ENCODE measurements at places on chromosomes 11 and 22. TPM values are rescaled to one million over a fixed set of nuclear protein-coding genes. Genes with fewer than 3 reads are reported as not detected.

GRCh38 chr11:108618529-108618928 lies 25.0 kb upstream of the EXPH5 start:
- DNase-seq, result no peak

- no peak for DNase-seq
These were observed 57.3 kb downstream of the BDNF start for GRCh38 chr11:27642954-27643353.

The APLNR gene
- 0.44 TPM for total RNA-seq

- no peak for DNase-seq
These were observed 4.1 kb upstream of the MUC6 start for GRCh38 chr11:1040428-1041148.

GRCh38 chr22:40029189-40029890 lies 34.6 kb downstream of the FAM83F start:
- DNase-seq, result no peak

DNA sequence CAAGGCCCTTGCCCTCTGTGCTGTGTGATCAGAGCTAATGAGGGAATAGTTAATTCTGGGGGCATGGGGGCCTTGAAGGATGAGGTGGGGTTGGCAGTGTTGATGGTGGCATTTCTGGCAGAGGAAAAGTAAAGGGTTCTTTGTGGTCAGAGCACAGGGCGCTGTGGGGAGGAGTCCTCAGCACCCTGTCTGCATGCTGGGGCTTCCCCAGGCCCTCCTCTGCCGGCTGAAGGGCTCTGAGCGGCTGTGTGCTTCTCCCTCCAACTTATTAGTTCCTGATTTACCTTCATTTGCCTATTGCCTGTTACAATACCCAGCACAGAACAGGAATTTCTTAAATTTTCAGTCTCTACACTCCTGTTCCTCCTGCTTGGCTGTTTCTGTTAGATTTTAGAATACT lies 122.8 kb downstream of the HIPK3 start:
- DNase-seq, result no peak

DNA sequence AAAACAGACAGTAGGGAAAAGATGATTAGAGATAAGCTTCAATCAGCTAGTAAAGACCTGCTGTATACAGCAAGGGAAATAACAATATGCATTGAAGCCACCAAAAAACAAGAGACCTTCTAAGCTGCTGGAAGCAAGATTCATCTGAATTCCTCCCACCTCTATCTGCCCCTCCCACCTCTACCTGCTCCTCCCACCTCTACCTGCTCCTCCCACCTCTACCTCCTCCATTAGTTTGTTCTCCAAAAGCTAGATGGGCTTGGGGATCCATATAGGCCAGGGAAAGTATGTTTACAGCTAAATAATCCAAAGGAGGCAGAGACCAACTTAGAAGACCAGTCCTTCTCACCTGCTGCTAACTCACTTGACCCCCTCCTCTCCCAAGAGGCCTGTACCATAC lies 33.2 kb downstream of the PAK1 start:
- DNase-seq, result no peak

GRCh38 chr11:1926156-1927025 lies 6.9 kb downstream of the TNNT3 start:
- no peak for DNase-seq

- no peak for DNase-seq
These were observed 17.1 kb upstream of the CRTAM start for GRCh38 chr11:122821169-122821568.

- no peak for DNase-seq
These were observed 27.9 kb upstream of the MOB2 start for GRCh38 chr11:1514336-1515061.

The OR10A2 gene
- not detected for total RNA-seq

DNA sequence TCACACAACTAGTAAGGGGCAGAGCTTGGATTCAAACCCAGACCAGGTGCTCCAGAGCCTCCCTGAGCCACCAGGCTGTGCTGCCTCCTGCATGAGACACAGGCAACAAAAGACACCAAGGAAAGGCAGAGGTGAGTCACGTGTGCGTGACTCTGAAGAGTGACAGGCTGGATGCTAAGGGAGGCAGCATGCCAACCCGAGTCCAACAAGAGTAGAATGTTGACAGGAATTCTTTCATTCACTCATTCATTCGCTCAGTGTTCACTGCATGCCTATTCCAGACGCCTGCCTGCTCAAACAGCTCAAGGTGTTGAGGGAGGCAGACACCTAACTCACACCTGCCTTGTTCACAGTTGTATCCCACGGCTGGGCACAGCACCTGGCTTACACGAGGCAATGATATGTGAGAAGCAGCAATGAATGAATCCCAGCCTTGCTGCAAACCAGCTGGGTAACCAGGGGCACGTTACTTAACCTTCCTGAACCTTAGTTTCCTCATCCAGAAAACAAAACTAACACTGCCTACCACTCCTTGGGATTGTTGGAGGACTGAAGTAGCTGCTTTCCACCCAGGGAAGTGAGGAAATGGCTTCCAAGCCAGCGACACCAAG lies 73.8 kb upstream of the ARFGAP3 start:
- no peak for DNase-seq

The OR52A1 gene
- not detected for total RNA-seq

The GPR83 gene
- total RNA-seq, result not detected

DNA sequence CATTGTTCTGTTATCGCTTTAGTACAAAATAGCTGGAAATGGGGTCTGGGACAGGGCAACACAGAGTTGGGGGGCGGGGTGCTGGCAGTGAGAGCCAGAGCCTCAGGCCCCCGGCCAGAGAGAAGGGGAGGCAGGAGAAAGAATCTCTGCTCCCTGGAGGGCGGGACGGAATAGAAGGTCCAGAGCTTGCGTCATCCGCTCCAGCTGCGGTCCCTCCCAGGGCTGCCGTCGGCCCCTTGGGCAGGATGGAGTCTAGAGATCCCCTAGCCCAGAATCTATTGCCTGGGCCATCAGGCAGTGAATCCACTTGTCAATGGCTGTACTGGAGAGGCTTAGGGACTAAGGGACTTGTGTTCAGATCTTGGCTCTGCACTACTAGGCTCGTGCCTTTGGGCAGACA lies 5.0 kb downstream of the TP53I11 start:
- DNase-seq, result no peak

- DNase-seq, result no peak
These were observed 134.1 kb downstream of the GRIK4 start for GRCh38 chr11:120645639-120646038.

- DNase-seq, result no peak
These were observed 1162.6 kb upstream of the TENM4 start for GRCh38 chr11:80603472-80603871.

DNA sequence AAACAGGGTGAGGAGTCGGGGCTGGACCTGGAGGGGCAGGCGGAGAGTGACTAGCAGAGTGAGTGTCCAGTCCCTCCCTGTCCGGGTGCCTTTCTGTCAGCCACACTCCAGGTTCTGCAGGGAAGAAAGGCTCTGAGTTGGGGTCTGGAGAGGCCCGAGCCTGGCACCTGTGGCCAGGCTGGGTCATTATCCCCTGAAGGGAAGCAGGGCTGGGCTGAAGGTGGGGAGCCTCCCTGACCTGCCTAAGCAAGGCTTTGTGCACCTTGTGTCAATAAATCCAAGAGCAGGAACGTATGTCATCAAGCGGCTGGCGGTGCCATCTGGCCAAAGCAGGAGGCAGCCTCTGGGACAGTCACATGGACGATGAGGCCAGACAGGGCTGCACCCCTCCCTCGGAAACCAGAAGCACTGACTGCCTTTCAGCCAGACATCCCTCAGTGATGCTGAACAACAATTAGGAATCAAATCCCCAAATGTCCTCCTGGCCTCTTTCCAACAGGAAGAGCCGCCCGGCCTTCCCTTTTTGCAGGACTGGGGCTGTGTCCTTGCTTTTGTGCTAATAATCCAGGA lies 73.9 kb upstream of the FGF3 start:
- DNase-seq, result peak; percentile 74

GRCh38 chr11:92216789-92217188 lies 7.8 kb upstream of the FAT3 start:
- no peak for DNase-seq

DNA sequence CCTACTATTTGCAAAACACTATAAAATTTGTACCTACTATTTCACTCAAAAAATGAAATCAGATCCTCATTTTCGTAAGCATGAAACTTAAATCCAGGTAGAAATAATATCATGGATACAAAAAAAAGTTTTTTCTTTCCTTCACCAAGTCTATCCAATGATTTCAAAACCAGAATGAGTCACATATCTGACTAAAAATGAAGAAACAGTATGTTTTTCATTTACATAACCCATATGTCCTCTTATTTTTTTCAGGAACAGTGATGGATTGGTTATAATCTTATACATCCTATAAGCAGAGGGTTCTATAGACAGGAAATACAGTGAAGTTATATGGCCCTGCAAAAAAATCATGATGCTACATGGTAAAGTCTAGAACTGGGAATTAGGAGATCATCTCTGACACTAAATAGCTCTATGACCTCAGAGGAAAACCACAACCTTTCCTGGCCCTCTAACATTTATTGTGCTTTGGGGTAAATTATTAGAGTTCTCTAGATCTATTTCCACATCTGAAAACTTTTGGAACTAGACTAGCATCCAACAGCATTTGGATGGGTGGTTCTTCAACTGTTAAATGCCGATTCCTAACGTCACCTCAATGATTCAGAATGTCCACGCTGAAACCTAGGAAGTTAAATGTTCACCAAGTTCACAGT lies 10.9 kb downstream of the MTMR2 start:
- no peak for DNase-seq

GRCh38 chr11:1953489-1954266 lies 6.5 kb downstream of the MRPL23 start:
- DNase-seq, result peak; percentile 43

- no peak for DNase-seq
These were observed 20.4 kb downstream of the CCDC73 start for GRCh38 chr11:32774081-32774480.

DNA sequence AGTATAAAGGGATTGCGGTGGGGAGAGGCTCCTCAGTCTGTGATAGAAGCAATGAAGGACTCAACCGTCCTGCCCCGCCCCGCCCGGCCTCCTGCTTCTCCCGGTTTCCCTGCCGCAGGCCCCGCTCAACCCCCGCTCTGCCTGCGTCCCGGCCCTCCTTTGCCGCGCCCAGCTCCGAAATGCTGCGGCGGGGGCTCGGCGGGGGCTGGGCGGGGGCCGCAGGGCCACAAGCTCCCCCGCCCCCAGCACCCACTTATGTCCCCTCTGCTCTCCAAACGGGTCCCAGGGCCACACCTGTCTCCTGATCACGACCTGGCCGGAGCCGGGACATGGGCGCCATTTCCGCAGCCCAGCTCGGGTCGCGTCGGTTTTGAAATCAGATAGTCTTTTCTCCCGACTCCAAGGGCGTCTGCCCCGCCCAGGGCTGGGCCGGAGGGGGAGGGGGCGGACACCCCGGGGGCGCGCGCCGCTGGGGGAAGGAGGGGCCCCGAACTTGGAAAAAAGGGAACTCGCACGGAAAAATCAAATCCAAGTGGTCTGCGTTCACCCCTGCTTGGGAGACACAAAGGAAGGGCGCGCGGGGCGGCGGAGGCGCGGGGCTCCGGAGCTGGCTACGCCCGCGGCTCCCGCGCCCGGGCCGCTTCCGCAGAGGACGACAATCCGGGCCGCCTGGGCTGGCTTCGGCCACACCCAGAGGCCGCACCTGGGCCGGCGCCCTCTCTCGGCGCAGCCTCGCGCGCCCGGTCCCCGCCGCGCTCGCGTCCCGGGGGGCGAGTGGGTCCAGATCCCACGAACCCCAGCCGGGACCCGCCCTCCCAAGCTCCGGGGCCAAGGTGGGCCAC lies 70.6 kb upstream of the EP300 start:
- peak; percentile 50 for DNase-seq

DNA sequence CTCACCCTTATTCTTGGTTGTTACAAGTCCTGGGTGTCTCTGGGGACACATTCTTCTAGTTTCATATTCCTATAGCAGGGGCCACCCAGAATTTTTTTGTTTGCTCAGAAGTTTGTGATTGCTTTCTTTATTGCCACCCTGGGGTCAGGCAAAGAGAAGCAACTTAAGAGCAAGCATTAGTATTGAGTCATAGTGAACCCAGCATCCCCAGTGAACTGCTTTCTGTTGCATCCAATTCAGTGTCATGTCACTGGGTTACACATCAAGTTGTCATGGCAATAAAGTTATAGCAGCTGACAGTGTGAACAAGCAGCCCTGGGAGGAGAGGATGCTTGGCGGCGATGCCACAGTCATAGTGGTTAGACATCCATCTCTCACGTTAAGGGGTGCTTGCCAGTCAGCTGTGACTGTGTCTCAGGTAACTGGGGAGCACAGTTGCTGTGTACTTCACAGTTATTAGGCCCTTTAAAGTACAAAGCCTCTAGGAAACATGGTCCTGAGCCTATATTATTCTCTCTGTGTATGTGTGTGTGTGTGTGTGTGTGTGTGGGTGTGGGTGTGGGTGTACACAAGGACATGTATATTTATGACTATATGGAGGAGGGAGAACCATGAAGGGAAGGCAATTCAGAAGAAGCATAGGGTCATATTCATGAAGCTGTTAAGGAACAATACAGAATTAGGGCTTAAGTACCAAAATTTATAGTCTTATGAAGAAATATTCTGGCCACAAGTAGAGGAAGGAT lies 52.5 kb downstream of the TRIM44 start:
- DNase-seq, result no peak

- no peak for DNase-seq
These were observed 52.2 kb downstream of the IGLL5 start for GRCh38 chr22:22939588-22940368.

The ZP1 gene
- total RNA-seq, result 0.73 TPM

The SLC17A6 gene
- not detected for total RNA-seq

GRCh38 chr11:100942016-100942415 lies 187.6 kb downstream of the PGR start:
- DNase-seq, result peak; percentile 57

- DNase-seq, result no peak
These were observed 110.2 kb downstream of the RBFOX2 start for GRCh38 chr22:35918456-35918855.

The PHOX2A gene
- total RNA-seq, result not detected

The SGSM1 gene
- 1.9 TPM for total RNA-seq

DNA sequence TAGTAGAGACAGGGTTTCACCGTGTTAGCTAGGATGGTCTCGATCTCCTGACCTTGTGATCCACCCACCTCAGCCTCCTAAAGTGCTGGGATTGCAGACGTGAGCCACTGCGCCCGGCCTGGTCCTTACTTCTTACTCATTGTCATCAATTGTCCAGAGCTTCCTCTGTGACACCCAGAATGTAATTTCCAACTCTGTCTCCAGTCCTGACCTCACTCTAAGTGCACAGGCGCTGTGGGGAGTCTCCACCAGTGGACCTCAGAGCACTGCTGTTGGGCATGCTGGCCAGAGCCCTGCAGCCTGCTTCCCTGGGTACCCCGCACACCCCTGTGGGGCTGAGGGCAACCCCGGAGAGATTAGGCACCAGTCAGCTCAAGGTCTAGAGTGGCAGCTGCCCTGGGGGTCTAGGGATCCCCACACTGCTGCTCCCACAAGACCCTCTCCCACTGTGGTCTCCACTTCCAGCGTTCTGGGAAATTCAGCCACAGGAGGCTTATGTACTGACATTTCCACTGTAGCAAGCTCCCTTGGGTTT lies 1140.3 kb downstream of the TBC1D22A start:
- DNase-seq, result no peak
